DND-41 (cell line): ENCODE measurements at places on chromosomes 5 and 9.

- no peak for DNase-seq
Measured at GRCh38 chr9:81592887-81593266, 96.5 kb downstream of the TLE1 start.

- no peak for DNase-seq
Measured at GRCh38 chr9:101727612-101728524, 10.6 kb downstream of the GRIN3A start.

DNA sequence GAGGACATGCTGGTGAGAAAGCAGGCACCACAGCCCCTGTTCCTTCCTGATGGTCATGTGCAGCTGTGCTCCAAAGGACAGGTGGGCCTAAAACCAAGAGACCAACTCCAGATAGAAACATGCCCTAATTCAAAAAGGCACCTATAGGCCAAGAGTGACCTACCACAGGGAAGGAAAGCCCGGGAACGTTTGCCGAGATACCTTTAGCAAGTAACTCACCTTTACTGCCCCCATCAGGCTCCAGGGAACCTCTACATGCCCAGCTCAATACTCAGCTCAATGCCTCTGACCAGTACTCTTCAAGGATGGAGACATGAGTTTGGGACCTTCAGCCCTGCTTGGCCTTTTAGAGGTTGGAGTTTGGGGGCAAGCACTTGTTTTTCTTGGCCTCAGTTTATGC, 172.8 kb upstream of the FSTL4 start:
- DNase-seq = no peak

DNA sequence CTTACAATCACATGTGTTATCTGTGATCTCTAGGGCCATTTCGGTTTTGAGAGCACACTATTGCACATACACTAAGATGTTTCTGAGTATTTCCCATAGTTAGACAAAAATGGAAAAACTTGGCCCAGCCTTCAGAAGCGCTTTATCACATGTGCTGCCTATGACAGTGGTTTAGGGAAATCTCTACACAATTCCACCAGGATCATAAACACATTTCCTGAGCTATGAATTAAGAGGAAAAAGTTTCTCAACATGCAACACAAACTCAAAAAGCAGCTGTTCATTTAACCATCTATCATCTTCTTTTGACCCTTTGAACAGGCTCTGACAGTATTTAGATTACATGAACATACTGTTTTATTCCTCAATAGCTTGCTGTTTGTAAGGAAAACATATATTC, 15.1 kb downstream of the FGF1 start:
- no peak for DNase-seq

DNA sequence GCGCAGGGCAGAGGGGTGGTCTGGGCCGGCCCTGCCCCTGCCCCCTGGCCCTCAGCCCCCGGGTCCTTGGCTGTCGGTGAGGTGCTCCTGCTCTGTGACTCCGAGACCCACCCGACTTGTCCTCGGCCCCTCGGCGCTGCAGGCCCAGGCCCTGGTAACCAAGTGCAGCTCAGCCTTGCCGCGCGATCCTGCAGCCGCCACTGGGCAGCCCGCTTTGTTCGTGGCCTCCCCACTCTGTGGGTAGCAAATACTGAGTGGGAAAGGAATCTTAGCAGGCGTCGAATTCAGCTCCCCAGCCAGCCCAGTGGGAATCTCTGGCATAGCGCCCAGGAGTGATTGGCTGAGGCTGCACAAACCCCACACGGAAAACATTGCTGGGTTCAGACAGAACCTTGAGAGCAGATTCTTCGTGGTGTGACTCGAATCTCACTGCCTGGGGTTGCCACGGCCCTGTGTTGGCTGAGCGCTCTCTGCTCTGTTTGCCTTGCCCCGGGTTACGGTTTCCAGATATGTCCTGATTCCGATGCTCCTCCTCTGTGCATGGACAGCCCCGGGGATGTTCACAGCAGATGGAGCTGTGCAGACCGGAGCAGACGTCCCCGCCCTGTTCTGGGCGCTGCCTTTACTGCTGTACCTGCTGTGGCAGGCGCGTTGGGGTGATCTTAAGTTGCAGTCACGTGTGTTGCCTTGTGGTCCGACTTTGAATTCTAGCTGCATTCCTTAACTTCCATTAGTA, 13.4 kb upstream of the EXOC3 start:
- no peak for DNase-seq
